Right ventricle myocardium superior (tissue), 1 donor: ENCODE measurements at places on chromosomes 16 and 17. TPM values are rescaled to one million over a fixed set of nuclear protein-coding genes. Genes with fewer than 3 reads are reported as not detected.

The KRTAP4-3 gene
- not detected for total RNA-seq

The KRT28 gene
- total RNA-seq, result not detected

The TSNAXIP1 gene
- total RNA-seq, result 0.32 TPM

The CFAP97D1 gene
- not detected for total RNA-seq

The UBE2O gene
- 35.9 TPM for total RNA-seq

The AXIN1 gene
- total RNA-seq, result 14.0 TPM

The CCL13 gene
- 1.6 TPM for total RNA-seq

The HOXB5 gene
- total RNA-seq, result 0.13 TPM

The NXPH3 gene
- 3.7 TPM for total RNA-seq

The FBXO39 gene
- total RNA-seq, result 0.13 TPM

The SHBG gene
- total RNA-seq, result 0.54 TPM

The KRT17 gene
- total RNA-seq, result not detected

The TSPAN10 gene
- 0.24 TPM for total RNA-seq

The PHAF1 gene
- total RNA-seq, result 11.7 TPM

The GPS1 gene
- 86.5 TPM for total RNA-seq

The HS3ST3A1 gene
- total RNA-seq, result 1.3 TPM

The TP53TG3B gene
- total RNA-seq, result not detected

The MRC2 gene
- total RNA-seq, result 23.0 TPM

The OSGIN1 gene
- total RNA-seq, result 7.2 TPM

The TUBB3 gene
- total RNA-seq, result 1.8 TPM

The LCMT1 gene
- 32.1 TPM for total RNA-seq

The ABCC6 gene
- total RNA-seq, result 1.5 TPM

The AHSP gene
- total RNA-seq, result not detected

The CES1 gene
- 33.2 TPM for total RNA-seq

The RAB11FIP4 gene
- total RNA-seq, result 12.0 TPM

The TSC2 gene
- 67.8 TPM for total RNA-seq

The CACNG5 gene
- not detected for total RNA-seq

The COA3 gene
- total RNA-seq, result 67.2 TPM

The C16orf95 gene
- total RNA-seq, result 2.1 TPM

The PMFBP1 gene
- total RNA-seq, result 0.19 TPM

The KRT14 gene
- total RNA-seq, result not detected

The ZFP3 gene
- total RNA-seq, result 9.3 TPM
